CD4-positive, alpha-beta T cell treated with Interleukin-10 for 1 hour (primary cell): ENCODE measurements at places on chromosomes 7 and 10.

GRCh38 chr7:24908727-24909126 is 71.3 kb downstream of the OSBPL3 start:
- DNase-seq = no peak

DNA sequence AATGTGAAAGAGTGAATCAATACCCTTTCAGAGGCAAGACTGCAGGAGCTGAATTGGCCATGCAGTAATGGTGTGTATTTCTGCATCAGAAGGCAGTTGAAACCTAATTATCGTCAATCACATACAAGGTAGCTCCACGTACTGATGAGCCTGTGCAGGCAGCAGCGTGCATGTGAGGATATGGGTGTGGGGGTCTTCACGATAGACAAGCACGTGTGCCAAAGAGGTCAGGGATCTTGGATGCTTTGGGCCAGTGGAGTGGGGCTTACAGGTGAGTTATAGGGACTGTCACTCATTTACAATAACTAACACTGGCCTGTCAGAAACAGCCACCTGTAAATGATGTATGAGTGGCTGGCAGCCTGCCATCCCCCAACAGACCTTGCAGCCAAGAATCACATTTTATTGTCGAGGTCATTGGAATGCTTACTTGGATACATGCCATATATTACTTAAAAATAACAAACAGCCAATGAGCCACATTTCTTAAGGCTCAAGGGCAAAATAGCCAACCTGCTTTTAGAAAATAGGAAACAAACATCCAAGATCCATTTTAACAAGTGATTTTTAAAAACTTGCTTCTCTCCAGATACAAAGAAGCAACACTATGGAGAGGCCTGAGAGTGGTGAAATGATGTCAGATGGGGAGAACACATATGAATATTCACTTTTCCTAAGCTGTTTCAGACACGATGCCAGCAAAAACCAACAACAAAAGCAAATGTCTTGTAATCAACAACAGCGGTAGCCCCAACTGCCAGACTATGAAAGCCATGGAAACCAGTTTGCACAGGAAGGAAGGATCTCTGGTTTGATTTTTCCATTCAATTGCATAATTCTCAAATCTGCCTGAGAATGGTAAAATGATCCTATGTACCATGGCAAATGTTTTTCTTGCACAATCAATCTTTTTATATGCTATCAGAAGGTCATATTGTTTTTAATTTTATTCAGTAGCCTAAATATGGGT is 210.7 kb downstream of the SKAP2 start:
- DNase-seq = no peak

DNA sequence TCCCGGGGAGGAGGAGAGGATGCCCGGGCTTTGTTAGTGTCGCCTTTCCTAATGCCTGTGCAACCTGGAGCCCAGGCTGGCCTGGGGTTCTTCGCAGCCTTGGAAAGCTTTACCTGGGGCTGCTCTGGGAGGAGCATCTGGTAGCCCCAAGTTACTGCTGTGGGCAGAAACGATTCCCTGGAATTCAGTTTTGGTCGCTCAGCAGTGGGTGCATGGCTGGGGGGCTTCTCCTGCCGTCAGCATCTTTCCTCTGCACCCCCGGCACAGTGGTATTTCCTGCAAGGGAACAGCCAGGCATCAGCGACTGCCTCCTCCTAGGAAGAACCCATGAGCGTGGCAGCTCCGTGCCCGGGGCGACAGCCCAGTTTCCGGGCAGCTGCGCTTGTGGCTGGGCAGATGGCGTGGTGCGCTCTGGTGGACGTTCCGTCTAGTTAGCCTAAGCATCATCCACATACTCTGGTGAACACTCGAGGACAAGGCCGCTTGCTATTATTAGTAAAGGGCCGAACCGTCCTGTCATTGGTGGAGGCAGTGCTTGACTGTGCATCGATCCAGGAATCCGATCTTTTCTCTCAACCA is 107.0 kb upstream of the BTBD16 start:
- no peak for DNase-seq

- DNase-seq = no peak
Observed at GRCh38 chr7:125773113-125773785, 843.6 kb upstream of the POT1 start.

DNA sequence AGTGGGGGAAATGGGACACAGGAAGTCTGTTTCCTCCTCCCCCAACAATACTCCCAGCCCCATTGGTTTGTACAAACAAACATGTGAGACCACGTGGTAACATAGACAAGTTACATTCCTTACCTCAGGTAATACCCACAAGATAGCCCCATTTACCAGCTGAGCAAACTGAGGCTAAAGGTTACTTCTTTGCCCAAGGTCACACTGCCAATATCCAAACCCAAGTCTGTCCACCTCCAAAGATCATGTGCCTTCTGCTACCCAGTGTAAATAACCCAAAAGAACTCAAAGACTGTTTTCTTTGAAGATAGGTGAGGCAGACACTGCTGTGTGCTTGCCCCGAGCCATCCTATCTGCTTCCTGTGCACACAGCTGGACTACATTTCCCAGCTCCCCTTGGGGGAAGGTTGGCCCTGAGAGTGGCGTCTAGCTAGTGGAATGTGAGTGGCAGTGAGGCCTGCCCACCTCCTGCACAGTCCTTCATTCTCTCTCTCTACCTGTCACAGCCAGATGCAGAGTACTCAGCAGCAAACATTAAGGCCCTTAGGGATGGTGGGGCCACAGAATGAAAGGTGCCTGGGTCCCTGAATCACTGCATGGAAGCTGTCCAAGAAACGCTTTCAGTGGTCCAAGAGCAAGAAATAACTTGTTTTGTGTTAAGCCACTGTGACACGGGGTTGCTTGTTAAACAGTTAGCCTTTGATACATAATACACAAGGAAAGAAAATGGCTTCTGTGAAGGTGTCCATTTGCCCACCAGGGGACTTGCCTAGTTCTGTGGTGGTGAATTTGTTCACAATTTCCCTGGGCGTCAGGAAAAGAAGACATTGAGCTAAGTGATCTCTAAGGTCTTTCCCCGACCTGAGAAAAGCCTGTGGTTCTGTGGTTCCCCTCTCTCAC is 257.7 kb upstream of the NFE2L3 start:
- DNase-seq = peak; percentile 55

DNA sequence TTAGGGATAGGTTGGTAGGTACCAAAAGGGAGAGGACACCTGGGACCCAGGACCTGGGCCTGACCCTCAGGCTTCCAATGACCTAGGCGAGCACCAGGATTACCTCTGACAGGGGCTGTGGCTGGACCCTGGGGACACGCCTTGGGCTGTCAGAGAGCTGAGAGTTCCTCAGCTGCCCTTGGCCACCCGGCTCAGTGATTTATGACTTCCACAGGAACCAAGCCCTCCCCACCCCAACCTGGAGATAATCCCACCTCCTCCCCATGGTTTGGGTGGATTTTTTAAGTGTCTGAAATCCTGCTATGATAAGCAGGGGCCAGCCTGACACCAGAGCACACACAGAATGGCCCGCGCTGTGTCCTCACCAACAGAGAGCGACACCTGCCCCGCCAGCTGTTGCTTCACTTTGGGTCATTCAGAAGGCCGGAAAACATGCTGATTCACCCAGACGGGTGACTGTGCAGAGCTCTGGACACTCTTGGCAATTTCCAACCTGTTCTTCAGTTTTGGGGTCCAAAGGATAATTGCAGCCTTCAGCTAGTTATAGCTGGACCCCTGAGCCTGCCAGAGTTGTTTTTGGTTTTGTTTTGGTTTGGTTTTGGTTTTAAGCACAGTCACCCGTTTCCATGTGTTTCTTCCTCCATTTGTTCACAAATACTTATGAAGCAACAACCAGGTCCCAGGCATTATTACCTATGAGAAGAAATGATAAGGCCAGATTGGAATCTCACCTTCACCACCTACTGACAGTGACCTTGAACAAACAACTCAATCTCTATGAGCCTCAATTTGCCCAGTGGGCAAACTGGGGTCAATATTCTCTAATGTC is 78.2 kb downstream of the RAB11FIP2 start:
- DNase-seq = no peak

GRCh38 chr7:68556537-68556936 is 1041.7 kb upstream of the AUTS2 start:
- DNase-seq = no peak

DNA sequence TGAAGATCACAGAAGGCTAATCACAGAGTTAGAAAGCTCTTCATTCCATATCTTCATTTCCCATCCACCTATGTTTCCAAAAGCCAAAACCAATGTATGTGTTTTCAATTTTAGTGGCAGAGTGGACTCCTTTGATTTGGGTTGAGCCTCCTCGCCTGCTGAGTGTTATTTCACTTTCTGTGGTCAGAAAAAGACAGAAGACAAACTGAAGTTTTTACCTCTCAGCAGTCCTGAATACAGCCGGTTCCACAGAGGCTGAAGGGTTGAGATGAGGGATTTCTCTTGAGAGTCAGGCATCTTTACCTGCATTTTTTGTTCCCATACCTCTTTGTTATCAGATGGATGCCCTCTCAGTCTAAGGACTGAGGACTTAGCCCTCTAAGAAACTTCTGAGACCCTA is 659.6 kb downstream of the CCSER2 start:
- DNase-seq = no peak

GRCh38 chr7:98213888-98214810 is 2.9 kb downstream of the BHLHA15 start:
- no peak for DNase-seq

GRCh38 chr10:66564287-66564686 is 361.5 kb upstream of the LRRTM3 start:
- no peak for DNase-seq

DNA sequence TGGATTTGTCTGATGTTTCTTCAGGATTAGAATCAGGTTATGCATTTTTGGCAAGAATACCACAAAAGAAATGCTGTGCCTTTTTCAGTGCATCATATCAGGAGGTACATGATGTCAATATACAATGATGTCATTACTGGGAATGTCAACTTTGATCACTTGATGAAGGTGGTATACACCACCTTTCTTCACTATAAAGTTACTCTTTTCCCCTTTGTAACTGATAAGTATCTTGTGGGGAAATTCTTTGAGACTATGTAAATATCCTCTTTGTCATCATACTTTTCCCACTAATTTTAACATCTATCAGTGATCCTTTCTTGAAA is 65.9 kb upstream of the TCF7L2 start:
- no peak for DNase-seq

DNA sequence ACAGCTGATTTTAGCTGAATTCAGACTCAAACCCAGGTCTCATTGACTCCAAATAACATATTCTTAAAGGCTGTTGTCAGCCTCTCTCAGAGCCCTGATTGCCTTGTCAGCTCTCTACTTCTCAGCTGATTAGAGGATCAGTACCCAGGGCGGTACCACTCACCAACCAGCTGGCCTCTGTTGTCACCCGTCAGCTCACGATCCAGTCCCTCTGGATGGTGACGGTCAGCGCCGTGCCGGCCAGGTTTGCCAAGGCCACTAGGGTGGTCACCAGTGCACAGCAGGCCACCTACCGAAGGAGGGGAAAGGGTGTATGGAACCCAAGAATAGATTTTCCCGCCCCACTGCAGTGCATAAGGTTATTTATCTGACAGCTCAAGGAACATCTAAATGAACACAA is 52.3 kb upstream of the TOMM7 start:
- DNase-seq = no peak

- DNase-seq = no peak
Observed at GRCh38 chr10:23980094-23980493, 228.8 kb upstream of the KIAA1217 start.
